ENCODE measurements at places on chromosomes 3 and 15. TPM values are rescaled to one million over a fixed set of nuclear protein-coding genes. Genes with fewer than 3 reads are reported as not detected.

- no peak for DNase-seq
Observed at GRCh38 chr15:91335702-91336101, 235.6 kb downstream of the SV2B start.

Gene POLQ
- 0.97 TPM for total RNA-seq

Gene C15orf62
- not detected for total RNA-seq

- peak; percentile 35 for DNase-seq
Observed at GRCh38 chr15:92629975-92630626, 25.5 kb downstream of the FAM174B start.

Gene RTP3
- not detected for total RNA-seq

Gene DOCK3
- total RNA-seq: 6.1 TPM

Gene DLG1
- 113 TPM for total RNA-seq

- no peak for DNase-seq
Observed at GRCh38 chr15:57752436-57752835, 45.9 kb downstream of the POLR2M start.

GRCh38 chr3:157447026-157447694, 10.5 kb downstream of the PTX3 start:
- DNase-seq: no peak

DNA sequence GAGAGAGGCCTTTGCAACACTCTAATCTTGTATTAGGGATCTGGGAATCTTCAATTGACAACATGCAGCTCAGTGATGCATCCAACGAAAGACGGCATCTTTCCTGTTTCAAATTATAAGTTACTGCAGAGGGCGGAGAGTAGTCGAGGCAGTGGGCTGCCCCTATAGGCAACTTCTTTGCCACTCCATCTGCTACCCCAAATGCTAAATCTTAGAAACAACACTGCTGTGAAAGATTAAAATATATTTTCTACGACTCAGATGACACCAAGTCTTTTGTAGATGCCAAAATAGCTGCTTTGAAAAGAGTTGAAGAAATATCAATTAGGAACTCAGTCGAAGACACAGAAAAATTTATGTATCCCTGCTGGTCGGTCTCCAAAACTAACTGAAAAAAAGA, 161.0 kb upstream of the FEZF2 start:
- no peak for DNase-seq

Gene HTR3E
- total RNA-seq: not detected

- DNase-seq: no peak
Observed at GRCh38 chr15:29736012-29736743, 86.1 kb downstream of the TJP1 start.

DNA sequence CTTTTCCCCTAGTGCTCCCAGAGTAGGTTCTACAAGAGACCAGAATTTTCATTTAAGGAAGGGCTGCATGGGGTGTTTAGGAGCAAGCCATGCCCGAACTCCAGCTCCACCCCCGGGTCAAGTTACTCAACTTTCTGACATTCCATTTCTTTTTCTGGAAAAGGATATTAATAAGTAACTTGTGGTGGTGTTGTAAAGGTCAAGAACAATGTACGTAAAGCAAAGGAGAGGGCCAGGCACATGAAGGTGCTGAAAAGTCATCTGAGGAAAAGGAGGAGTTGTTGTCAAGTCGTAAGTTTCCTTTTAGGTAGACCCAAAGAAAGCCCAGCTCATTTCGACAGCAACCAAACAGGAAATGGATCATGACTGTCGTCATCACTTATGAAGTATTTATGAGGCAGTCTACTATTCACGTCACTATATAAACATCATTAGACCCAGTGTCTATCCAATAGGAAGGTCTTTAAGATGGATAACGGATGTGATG, 319.6 kb upstream of the IL12A start:
- DNase-seq: no peak

Gene WDR49
- 3.4 TPM for total RNA-seq

DNA sequence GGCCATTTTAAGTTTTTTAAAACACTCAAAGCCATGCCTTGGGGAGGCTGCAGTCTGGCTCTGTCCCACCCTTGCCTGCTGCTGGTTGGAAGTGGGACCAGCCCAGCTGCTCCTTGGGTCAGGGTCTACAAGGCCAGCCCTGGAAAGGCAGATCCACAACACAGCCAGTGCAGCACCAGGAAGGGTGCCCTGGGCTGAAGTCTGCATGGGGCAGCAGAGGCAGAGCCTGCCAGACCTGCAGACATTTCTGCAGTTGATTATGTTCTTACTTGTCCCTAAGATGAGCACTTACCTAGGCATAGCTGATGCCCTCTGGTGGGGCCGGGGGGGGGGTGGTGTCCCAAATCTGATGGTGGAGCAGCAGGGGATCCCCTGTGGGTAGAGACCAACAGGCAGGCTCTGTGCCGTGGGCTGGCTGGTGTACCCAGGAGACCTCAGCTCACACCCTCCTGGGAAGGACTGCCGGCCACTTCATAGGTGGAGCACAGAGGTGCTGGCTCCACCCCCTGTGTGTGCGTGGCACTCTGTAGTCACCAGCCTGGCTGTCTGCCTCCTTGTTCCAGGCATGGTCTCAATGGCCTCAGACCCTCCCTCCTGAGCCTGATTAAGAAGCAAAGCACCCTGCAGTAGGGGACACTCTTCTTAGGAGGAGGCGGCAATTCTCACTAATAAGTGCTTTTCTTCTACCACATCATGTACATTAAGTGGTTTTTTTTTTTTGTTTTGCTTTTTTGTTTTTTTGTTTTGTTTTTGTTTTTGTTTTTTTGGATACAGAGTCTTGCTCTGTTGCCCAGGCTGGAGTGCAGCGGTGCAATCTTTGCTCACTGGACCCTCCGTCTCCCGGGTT, 97.4 kb upstream of the KLF13 start:
- no peak for DNase-seq

Gene HOMER2
- 41.6 TPM for total RNA-seq

- DNase-seq: no peak
Observed at GRCh38 chr3:13292375-13292774, 127.7 kb downstream of the NUP210 start.

Gene SAMMSON
- total RNA-seq: 0.27 TPM

All from cardiac septum (tissue), 1 donor.